ENCODE measurements at places on chromosomes 13 and 19.

DNA sequence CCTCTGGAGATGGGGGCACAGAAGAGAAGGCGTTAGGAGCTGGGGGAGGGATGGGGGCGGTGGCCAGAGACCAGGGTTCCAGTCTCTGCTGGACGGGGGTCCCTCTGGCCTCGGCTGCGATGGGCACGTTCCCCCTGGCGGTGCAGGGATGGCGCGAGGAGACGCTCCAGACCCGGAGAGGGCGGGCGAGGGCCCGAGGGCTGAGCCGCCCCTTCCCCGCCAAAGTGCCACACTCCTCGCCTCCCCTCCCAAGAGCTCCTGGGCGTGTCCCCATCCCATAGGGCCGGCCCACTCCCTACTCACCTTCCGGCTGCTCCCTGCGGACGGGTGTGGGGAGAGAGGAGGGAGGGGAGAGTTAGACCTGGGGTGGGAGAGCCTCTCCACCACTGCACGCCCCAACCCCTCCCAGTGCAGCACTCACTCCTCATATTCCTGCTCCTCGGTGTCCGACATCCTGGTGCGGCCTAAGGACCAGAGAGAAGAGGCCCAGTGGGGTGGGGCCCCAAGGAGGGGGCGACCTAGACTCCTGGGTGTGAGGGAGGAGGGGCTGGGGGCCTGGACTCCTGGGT, 2.2 kb downstream of the TNNT1 start:
- no peak for DNase-seq

- DNase-seq = no peak
Measured at GRCh38 chr13:111116856-111117255, 1.7 kb downstream of the ARHGEF7 start.

GRCh38 chr19:41456342-41456918, 13.5 kb downstream of the ERICH4 start:
- DNase-seq = no peak

DNA sequence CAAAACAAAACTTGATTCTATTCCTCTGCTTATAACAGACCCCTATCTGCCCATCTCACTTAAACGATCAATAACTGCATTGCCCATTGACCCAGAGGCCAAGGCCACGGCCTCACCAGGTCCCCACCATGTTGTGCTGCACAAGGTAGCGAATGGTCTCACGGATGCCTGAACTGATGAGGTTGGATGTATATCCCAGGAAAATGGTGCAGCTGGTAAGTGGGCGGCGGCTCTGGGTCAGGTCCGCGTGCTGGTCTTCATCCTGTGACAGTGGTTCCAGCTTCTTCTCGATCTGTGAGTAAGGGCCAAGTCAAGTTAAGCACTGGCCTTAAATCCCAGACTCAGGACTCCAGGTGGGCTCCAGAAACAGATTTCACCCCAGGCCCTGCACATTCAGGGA, 1.6 kb downstream of the DHPS start:
- DNase-seq = no peak

Data from activated naive CD4-positive, alpha-beta T cell (primary cell).